ENCODE measurements at places on chromosomes 5 and 9.

DNA sequence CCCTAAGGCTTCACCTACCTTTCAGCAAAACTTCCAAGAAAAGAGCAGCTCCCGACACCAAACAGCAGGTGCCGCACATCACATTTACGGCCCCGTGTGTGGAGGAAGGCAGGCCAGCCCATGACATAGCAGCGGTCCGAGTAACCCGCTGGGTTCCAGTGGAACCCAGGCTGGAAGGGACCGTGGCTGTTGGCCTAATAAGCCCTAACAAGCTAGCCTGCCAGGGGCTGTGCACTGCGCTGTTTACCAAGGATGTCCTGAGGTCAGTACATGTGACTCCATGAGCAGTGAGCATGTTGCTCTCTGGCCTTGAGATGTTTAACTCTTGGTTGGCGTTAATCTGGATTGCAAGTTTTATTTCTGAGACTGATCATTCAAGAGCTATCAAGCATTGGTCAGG, 131.5 kb downstream of the FSTL4 start:
- no peak for DNase-seq

- DNase-seq = no peak
Measured at GRCh38 chr9:105373723-105374122, 74.1 kb upstream of the FSD1L start.

- no peak for DNase-seq
Measured at GRCh38 chr5:73668017-73668416, 42.0 kb downstream of the ARHGEF28 start.

DNA sequence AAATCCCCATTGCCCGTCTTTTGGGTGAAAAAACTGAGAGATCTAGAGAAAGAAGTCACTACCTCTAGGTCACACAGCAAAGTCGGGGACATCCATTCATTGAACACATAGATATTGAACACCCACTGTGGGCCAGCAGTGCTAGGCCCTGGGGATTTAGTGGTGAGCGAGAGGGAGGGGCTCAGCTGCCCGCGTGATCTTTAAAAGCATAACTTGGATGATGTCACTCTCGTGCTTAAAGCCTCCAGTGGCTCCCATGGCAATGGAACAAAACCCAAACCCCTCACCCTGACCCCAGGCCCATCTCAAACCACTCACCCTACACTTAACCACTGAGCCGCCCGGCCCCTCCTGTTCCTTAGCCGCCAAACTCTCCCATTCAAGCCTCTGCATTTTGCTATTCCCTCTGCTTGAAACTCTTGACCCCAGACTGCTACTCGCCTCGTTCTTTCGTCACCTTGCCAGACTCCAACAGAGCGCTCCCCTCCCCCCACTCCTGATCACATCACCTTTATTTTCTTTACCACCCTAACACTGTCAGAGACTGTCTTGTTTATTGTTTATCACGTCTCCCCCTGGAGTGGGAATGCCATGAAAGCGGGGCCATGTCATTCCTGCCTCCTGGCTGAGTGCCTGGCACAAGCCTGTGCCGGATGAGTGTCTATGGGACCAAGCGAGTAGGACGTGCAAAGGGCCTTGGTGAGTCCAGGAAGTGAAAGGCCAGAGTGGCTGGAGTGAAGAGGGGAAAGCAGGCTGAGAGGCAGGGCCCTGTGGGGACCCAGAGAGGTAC, 710 bp upstream of the PIP5KL1 start:
- peak; percentile 80 for DNase-seq

GRCh38 chr9:107784235-107784958, 294.8 kb upstream of the KLF4 start:
- DNase-seq = no peak

DNA sequence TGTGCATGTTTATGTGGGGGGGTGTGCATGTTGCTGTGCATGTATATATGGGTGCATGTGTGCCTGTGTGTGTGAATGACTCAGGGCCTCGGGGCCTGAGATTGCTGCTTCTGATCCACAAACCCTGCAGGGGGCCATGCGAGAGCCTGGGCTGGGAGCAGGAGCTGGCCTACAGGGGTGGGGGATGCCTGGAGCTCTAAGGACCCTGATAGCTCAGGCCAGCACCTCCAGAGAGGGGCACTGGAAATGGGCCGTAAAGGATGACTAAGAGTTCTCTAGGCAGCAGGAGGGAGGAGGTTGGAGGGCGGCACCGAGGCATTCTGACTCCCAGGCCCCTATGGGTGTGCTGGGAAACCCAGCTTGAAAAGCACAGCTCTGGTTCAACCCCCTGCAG, 6.9 kb upstream of the UBAC1 start:
- no peak for DNase-seq

GRCh38 chr9:119094086-119094485, 275.1 kb downstream of the BRINP1 start:
- no peak for DNase-seq

DNA sequence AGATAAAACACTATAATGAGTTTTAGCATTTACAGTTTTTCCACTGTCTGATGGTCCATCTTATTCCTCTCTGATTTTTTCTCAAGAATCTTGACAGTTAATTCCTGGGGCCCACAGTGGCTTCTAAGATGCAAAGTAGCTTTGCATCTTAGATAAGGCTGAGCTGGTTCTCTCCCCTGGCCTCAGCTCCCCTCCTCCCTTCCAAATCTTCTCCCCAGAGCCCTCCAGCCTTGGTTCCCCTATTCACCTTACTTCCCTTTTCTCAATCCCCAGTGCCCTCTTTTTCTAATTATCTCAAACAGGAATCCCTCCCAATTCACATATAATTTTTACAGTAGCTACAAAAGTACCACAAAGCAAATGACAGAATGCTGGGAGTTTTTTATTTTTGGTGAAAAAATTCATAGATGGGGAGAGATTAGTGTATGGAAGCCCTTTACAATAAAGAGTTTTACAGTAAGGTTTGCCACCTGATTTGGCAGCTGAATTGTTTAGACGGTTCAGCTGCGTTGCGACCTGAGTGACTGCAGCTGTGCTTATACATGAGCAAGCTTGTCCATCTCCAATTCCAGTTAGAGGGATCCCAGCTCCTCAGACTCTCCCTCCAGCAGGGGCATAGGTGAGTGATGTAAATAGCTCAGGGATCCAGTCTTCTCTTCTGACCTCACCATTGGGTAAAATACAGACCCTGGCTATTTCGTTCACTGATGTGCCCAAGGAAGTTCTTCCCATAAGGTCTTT, 51.4 kb upstream of the CKMT2 start:
- DNase-seq = peak; percentile 45

Data from eye (tissue), 1 donor.